Fibroblast of villous mesenchyme (primary cell): ENCODE measurements at places on chromosomes 5 and 9. TPM values are rescaled to one million over a fixed set of nuclear protein-coding genes. Genes with fewer than 3 reads are reported as not detected.
A peak's percentile ranks its signal among the peaks of the same experiment; 100 is the strongest.

DNA sequence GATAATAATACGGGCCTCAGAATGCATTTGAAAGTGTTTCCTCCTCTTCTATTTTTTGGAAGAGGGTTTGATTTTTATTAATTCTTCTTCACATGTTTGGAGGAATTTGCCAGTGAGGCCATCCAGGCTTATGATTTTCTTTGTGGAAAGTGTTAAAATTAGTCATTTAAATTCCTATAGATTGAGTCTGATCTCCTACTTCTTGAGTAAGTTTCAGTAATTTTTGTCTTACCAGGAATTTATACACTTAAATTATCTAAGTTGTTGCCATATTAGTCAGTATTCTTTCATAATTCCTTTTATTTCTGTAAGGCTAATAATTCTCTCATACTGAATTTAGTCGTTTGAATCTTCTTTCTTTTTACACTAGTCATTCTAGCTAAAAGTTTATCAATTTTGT is 25.2 kb upstream of the HAPLN1 start:
- no peak for DNase-seq

DNA sequence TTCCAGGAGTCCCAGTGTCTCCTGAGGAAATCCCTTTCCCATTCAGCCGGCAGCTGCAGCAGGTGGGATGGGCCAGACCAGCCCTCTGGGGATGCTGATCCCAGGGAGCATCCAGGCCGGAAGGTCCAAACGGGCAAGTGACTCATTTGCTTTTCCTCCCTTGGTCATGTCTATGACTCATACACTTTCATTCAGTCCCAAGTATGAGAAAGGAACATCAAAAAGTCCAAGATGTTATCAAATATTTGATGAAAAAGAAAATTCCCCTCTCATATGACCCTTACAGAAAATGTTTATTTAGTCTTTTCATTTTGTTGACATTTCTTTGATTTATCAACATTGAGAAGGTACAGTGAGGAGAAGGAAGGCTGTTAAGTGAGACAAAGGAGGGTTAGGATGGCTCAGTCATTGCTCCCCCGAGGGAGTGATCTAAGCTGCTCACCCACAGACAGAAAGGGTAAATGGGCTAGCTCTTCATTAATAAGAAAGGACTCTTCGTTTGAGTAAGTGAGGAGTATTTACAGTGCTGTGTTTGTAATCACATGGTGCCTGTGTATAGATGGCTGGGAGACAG is 117.6 kb upstream of the ANKRD55 start:
- peak; percentile 89 for DNase-seq

DNA sequence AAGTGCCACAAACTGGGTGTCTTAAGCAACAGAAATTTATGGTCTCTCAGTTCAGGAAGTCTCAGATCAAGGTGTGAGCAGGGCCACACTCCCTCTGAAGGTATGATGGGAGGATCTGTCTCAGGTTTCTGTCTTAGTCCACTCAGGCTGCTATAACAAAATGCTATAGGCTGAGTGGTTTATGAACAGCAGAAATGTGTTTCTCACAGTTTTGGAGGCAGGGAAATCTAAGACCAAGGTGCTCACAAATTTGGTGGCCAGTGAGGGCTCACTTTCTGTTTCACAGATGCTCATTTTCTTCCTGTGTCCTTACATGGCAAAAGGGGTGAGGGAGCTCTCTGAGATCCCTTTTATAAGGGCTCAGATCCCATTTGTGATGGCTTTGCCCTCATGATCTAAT is 281.4 kb downstream of the CWC27 start:
- DNase-seq = no peak

DNA sequence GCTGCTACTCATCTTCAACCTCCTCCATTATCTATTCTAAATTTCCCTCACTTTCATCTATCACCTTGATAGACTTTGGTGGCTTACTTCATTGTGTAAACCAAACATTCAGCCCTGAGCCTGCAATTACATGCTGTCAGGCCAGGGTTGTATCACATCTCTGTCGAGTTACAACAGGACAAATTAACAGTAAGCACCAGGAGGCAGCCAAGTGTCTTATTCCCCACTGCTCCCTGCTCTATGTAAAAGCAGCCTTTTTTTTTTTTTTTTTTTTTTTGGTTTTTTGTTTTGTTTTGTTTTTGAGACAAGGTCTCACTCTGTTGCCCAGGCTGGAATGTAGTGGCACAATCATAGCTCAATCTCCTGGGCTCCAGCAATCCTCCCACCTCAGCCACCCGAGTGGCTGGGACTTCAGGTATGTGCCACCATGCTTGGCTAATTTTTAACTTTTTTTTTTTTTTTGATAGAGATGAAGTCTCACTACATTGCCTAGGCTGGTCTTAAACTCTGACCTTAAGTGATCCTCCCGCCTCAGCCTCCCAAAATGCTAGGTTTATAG is 15.2 kb upstream of the ZCCHC9 start:
- DNase-seq = no peak

DNA sequence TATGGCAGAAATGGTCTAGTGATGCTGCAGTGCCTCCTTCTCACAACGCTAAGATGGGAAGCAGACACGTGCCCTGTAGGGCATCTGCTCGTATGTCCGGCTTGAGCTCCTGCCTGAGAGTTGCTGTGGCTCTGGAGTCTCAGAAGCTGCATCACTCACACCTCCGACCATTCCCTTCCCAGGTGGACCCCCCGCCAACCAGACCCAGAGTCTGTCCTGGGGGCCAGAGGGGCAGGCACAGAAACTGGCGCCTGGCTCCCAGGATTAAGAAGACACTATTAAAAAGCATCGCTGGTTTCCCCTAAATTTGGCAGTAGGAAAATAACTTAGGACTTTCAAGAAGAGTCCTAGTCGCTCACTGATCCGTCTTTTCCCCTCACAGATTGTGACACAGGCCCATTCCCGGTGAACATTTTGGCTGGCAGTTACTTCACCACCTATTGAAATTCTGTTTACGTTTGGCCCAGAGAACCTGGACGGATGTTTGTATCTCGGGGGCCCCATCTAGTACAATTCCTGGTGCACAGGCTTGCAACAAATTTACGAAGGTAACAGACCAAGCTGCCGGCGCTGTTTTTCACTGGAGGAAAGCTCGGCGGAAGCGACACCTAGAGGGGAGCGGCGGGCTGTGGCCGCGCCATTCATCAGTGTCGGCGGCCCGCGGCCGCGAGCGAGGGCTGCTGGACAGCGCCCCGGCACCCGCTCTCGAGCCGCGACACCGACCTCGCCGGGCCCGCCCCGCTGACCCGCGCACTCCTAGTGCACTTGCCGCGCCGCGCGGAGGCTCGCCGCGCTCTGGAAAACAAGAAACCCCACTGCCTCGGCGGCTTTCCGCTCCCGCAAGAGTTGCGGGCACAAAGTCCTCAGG is 1.6 kb downstream of the FSTL4 start:
- DNase-seq = peak; percentile 25

DNA sequence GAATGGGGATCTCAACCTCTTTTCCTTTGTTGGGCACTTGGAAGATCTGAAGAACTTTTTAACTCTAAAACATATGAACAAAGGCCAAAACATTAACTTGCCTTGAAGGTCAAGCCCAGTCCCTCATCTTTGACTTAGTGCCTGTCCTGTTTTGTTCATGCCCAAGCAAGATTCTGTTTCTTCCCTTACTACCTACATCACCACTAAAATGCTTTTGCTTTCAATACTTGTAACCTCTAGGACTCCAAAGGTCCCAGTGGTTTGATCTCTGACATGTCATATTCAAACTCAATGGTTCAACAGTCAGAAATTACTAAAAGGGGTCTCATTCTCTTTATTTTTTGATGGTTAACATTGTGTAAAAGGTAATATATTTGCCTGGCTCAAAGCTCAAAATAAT is 24.0 kb downstream of the GLRX start:
- no peak for DNase-seq

Gene OSTF1
- total RNA-seq = 30.6 and 31.1 TPM in 2 replicates

GRCh38 chr5:154861946-154862345 is 3.5 kb downstream of the CNOT8 start:
- no peak for DNase-seq

Gene PCDHB8
- total RNA-seq = under 0.01 TPM in 2 replicates

Gene SMARCA2
- total RNA-seq = 51.4 and 62.8 TPM in 2 replicates

GRCh38 chr9:93098236-93098946 is 2.4 kb downstream of the CARD19 start:
- DNase-seq = peak; percentile 95

GRCh38 chr5:150631326-150631701 is 9.1 kb upstream of the SYNPO start:
- DNase-seq = no peak

DNA sequence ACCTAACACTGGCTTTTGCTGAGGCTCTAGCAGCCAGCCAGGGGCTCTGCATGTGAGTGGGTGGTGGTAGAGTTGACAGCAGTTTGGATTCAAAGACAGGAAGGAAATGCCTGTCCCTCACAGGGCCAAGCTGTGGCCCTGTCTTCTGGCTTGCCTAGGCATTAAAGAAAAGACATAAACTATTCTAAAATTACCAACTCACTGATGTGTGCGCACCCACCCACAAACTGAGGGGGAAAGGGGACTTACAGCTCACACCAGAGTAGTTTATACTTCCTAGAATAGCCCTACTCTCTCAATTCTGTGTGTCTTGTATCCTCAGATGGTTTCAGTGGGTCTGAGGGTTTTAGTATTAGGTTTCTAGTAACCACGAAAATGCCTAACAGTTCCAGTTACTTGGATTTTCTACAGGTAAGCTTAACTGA is 18.3 kb upstream of the IL13 start:
- no peak for DNase-seq

Gene OGN
- not detected in 2 replicates for total RNA-seq

GRCh38 chr5:134938030-134938429 is 29.7 kb upstream of the CATSPER3 start:
- DNase-seq = no peak

- no peak for DNase-seq
Observed at GRCh38 chr5:97085459-97086181, 56.8 kb downstream of the LIX1 start.

GRCh38 chr5:42875785-42876374 is 64.2 kb upstream of the SELENOP start:
- no peak for DNase-seq

DNA sequence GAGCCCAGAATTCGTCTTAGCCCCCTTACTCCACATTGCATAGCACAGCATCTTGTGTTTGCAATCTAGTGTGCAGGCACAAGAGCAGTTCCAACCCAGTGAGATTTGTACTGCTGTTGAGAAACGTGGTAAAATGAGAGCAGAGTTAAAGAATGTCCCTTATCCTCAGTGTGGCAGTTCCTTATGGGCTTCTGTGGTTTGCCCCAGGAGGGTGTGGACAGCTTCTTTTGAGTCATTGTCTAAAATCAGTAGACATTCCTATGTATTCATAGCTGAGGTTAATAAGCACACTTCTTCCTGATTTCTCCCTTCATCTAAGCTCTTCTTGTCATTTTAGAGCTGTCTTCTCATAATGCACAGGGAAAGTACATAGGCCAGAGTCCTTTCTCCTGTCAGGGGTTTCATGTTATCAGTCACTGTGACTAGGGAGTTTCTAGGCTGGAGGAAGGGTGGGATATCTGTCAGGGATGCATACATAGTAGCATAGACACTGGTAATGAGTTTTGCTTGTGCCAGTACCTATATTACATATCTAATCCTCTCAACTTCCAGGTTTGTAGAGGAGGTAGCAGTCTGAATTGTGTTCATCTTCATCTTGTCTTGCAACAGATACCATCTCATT is 2.0 kb upstream of the CAVIN4 start:
- no peak for DNase-seq

GRCh38 chr5:102850503-102850902 is 95.4 kb downstream of the PAM start:
- no peak for DNase-seq

GRCh38 chr5:96565582-96566265 is 96.5 kb upstream of the CAST start:
- DNase-seq = peak; percentile 78

DNA sequence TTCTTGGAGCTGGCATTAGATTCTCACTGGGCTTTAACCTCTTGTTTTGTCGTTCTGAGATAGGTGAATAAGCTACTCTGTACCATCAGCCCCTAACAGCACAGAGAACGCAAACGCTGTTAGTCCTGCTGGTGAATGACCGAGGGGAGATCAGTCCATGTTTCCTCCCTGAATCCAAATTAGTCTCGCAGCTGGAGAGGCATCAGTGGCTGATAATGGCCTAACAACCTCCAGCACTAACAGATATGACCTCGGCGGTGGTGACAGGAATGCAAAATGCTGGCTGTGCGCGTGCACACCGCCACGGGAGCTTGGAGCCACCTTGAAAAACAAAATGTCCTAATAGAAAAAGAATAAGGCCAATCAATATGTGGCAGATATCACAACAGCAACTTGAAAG is 77.6 kb upstream of the IRX1 start:
- no peak for DNase-seq

DNA sequence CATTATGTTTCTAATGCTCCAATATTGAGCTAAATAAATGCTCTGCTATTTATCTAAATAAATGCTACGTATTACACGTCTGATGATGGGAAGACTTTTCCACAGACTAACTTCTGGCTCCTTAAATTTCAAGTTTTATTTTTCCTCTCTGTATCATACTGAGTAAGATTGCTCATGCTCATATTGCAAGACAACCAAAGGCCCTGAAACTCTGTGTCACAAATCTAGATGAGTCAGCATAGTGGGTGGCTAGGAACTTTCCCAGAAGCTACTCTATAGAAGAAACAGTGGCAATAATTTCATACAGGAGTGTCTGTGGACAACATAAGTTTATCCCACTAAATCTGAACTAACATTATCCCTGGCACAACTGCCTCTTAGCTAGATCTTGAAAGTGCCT is 53.0 kb upstream of the RFX3 start:
- peak; percentile 39 for DNase-seq

Gene IL4
- total RNA-seq = not detected in 2 replicates

DNA sequence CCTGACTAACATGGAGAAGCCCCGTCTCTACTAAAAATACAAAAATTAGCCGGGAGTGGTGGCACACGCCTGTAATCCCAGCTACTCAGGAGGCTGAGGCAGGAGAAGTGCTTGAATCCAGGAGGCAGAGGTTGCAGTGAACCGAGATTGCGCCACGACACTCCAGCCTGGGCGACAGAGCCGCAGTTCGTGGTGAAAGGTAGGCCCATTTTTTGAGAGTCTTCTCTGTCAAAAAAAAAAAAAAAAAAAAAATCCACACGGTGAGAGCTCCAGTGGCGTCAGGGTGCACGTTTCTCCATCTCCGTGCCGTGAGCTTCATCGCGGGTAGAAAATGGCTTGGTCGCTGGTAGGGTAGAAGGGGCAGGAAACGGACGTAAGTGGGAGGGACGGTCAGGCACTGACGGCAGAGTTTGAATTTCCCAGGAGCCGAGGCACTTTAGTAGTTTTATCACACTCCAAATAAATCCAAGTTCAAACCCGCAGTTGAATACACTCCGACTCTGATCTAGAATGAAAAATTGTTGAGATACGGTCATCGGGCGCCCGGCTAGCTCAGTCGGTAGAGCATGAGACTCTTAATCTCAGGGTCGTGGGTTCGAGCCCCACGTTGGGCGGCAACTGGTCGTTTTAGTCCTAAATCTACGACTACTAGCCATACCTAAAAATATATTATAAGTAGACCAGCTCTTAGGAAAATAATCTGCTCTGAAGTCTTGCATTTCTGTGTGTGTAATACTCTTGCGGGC is 2.4 kb upstream of the TRIM7 start:
- peak; percentile 92 for DNase-seq

- no peak for DNase-seq
Observed at GRCh38 chr9:14279671-14280070, 34.3 kb downstream of the NFIB start.
